ENCODE measurements at places on chromosomes 3 and 15. TPM values are rescaled to one million over a fixed set of nuclear protein-coding genes. Genes with fewer than 3 reads are reported as not detected.

GRCh38 chr15:97087006-97087741 is 756.7 kb downstream of the NR2F2 start:
- H3K4me3 ChIP-seq, result no peak overlapping the region
- no peaks in the 10 kb centered on the region for H3K36me3 ChIP-seq
- DNase-seq, result no peak
- no peak overlapping the region for H3K27ac ChIP-seq
- H3K27me3 ChIP-seq, result no peaks in the 10 kb centered on the region

DNA sequence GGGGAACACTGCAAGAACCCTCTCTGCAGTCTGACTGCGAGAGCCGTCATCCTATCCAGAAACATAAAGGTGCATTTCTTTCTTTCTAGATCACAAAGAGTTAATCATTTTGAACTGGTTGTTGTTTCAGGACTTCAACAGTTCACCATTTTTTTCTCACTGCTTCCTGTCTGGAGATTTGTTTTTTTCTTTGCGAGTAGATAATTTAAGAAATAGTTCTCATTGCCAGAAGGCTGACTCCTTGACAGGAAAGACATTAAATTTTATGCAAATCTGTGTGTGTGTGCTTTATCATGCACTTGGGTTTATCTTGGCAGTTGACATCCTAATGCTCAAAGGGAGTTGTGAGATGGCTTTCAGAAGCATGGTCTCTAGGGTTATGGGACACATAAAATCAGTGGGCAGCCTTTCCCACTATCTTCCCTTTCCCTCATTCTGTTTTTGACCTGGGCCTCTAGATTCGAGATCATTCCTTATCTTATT is 123.5 kb upstream of the TBL1XR1 start:
- H3K4me3 ChIP-seq, result no peak overlapping the region
- H3K27me3 ChIP-seq, result no peaks in the 10 kb centered on the region
- no peaks in the 10 kb centered on the region for H3K36me3 ChIP-seq
- H3K27ac ChIP-seq, result no peak overlapping the region

- H3K4me1 ChIP-seq, result no peaks in the 10 kb centered on the region
- DNase-seq, result peak; percentile 59
- H3K4me3 ChIP-seq, result no peak overlapping the region
- H3K27ac ChIP-seq, result no peak overlapping the region
- H3K27me3 ChIP-seq, result peaks cover 4% of the 10 kb centered on the region
These were observed 677.4 kb downstream of the SQOR start for GRCh38 chr15:46312133-46312740.

DNA sequence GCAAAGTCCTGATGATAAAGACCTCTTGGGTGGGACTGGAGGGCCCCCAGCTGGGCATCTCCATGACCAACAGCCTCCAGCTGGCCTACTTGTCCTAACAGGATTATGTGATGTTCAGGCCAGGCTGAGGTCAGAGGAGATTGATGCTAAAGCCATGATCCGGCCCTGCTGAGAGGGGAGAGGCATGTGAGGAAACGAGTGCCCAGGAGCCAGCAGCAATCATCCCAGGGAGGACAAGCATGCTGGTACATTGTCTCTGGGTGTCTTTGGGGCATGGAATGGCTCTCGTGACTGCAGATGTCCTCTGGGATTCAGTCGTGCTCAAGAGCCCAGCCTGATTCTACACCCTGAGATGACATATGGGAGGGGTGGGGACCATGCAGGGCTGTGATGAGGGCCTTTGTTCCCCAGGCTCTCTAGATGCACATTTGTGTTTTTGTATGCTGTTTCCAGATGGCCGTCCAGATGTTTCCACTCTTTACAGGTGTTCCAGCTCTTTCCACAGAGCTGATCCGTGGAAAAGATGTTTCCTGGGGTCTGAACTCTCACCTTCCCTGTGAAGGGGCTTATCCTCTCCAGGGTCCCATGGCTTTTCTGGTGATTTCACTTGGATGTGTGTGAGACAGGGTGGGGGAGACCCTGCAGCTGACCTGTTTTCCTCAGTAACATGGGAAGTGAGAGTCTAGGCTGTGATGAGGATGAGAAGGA is 20.2 kb downstream of the SLC24A1 start:
- DNase-seq, result no peak
- H3K4me1 ChIP-seq, result peaks cover 11% of the 10 kb centered on the region
- no peak overlapping the region for H3K4me3 ChIP-seq
- no peaks in the 10 kb centered on the region for H3K27me3 ChIP-seq

- H3K4me3 ChIP-seq, result no peak overlapping the region
- no peak for DNase-seq
- H3K36me3 ChIP-seq, result no peaks in the 10 kb centered on the region
- H3K27me3 ChIP-seq, result no peaks in the 10 kb centered on the region
- H3K4me1 ChIP-seq, result no peaks in the 10 kb centered on the region
These were observed 252.8 kb downstream of the IGSF11 start for GRCh38 chr3:118781839-118782238.

DNA sequence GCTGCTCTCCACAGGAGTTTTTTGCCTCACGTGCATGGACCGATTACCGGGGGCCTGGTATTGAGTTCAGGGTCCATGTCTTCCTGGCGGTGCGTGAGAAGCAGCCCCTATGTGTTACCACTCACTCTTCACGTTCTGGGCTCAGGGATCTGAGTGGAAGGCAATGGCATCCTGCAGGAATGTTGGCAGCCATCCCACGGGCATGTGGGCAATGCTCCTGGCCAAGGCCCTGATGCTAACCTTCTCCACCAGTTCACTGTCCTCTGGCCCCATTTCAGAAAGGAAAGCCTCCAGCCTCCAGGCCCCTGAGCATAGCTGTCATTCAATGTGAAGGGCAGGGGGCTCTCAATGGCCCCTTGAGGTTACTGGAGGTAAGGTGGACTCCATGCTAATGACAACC is 43.0 kb upstream of the KY start:
- H3K4me3 ChIP-seq, result no peak overlapping the region
- H3K4me1 ChIP-seq, result no peaks in the 10 kb centered on the region
- H3K27ac ChIP-seq, result no peak overlapping the region
- H3K27me3 ChIP-seq, result no peaks in the 10 kb centered on the region
- no peaks in the 10 kb centered on the region for H3K36me3 ChIP-seq

- H3K4me3 ChIP-seq, result no peak overlapping the region
- H3K36me3 ChIP-seq, result peaks cover 17% of the 10 kb centered on the region
- DNase-seq, result no peak
- H3K27me3 ChIP-seq, result no peaks in the 10 kb centered on the region
- H3K4me1 ChIP-seq, result no peaks in the 10 kb centered on the region
These were observed 68.7 kb downstream of the SUMF1 start for GRCh38 chr3:4398120-4398940.

DNA sequence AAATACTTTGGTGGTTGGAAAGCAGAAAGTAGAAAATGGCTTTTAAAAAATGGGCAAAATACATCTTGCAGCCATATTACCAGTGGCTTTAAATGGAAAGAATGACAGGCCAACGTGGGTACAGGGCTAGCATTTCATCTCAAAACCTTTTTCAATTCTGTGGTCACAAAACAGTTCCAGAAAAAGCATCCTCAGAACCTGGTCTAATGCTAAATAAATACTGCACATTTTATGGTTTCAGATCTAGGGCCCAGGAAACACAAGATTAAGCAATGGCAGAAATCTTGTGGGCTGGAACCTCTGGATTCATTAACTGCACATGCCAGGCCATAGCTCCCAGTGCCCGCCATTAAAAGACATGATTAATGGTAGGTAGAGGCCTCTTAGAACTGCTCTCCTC is 470.2 kb upstream of the RASGRP1 start:
- no peak overlapping the region for H3K4me3 ChIP-seq
- H3K4me1 ChIP-seq, result no peaks in the 10 kb centered on the region
- no peaks in the 10 kb centered on the region for H3K36me3 ChIP-seq
- no peak for DNase-seq
- H3K27ac ChIP-seq, result no peak overlapping the region

The EOMES gene
- total RNA-seq, result 1.9 TPM

The LMOD3 gene
- 0.12 TPM for total RNA-seq

The SLC28A1 gene
- not detected for total RNA-seq

DNA sequence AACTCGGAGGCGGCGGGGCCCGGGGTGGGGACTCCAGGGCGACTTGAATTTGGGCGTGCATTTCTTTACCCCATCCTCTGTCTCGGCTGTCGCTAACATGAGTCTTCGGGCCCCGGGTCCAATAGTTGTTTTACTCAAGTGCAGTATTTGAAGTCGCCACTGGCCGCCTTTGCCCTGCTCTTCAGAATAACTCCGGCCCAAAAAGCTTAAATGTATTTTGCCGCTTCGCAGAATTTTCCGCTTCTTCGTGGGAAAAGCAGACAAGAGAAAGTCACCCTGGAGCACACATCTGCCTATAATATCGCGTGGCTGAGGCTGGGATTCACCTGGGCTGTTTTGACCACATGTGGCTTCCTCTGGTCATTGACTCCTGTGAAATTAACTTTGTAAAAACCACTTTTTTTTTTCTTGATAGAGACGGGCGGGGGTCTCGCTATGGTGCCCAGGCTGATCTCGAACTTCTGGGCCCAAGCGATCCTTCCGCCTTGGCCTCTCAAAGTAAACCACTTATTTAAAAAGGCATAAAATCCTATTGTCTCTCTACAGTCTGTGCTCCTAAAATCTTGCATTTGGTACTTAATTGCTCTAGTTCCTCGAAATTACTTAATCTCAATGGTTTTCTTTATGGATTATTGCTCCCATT is 676 bp downstream of the CNOT10 start:
- no peaks in the 10 kb centered on the region for H3K36me3 ChIP-seq
- H3K4me3 ChIP-seq, result peak overlapping the region; percentile 90
- peak overlapping the region; percentile 86 for H3K27ac ChIP-seq
- H3K4me1 ChIP-seq, result peaks cover 20% of the 10 kb centered on the region
- no peaks in the 10 kb centered on the region for H3K27me3 ChIP-seq

GRCh38 chr15:54560417-54560816 is 582.2 kb downstream of the UNC13C start:
- no peaks in the 10 kb centered on the region for H3K4me1 ChIP-seq
- H3K27ac ChIP-seq, result no peak overlapping the region
- DNase-seq, result no peak
- no peaks in the 10 kb centered on the region for H3K27me3 ChIP-seq
- H3K4me3 ChIP-seq, result no peak overlapping the region

The VIPR1 gene
- 212 TPM for total RNA-seq

DNA sequence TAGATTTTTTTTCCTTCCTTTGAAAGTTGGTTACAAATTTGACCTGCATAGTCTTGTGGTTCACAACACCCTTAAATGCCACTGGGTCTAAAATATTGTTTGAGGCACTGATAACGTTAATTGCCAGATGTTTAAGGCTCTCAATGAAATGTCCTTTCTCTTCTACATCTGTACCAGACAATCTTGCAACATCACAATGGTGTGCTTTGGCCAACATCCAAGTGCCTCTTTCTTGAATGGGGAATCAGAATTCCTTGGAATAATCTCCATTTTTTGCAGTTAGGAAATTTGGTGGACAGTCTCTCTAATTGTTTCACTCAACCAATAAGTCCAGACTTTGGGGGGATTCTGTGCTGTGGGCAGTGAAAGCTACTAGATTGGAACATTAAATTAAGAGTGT is 26.0 kb upstream of the PEX5L start:
- H3K27ac ChIP-seq, result no peak overlapping the region
- no peaks in the 10 kb centered on the region for H3K27me3 ChIP-seq
- DNase-seq, result no peak
- no peaks in the 10 kb centered on the region for H3K36me3 ChIP-seq

The PTX3 gene
- total RNA-seq, result 3.2 TPM

- H3K27me3 ChIP-seq, result no peaks in the 10 kb centered on the region
- peak overlapping the region; percentile 15 for H3K27ac ChIP-seq
- DNase-seq, result no peak
- H3K4me3 ChIP-seq, result no peak overlapping the region
These were observed 59.0 kb downstream of the FRMD4B start for GRCh38 chr3:69326855-69327300.

GRCh38 chr3:89372456-89372855 is 265.0 kb downstream of the EPHA3 start:
- H3K4me3 ChIP-seq, result no peak overlapping the region
- no peak for DNase-seq
- H3K27ac ChIP-seq, result no peak overlapping the region
- no peaks in the 10 kb centered on the region for H3K4me1 ChIP-seq
- H3K36me3 ChIP-seq, result no peaks in the 10 kb centered on the region

- no peak for DNase-seq
- H3K27ac ChIP-seq, result no peak overlapping the region
- H3K4me1 ChIP-seq, result no peaks in the 10 kb centered on the region
- peaks cover 3% of the 10 kb centered on the region for H3K27me3 ChIP-seq
These were observed 158.9 kb downstream of the NUP210 start for GRCh38 chr3:13261104-13261830.

The PLCH1 gene
- total RNA-seq, result 14.0 TPM

DNA sequence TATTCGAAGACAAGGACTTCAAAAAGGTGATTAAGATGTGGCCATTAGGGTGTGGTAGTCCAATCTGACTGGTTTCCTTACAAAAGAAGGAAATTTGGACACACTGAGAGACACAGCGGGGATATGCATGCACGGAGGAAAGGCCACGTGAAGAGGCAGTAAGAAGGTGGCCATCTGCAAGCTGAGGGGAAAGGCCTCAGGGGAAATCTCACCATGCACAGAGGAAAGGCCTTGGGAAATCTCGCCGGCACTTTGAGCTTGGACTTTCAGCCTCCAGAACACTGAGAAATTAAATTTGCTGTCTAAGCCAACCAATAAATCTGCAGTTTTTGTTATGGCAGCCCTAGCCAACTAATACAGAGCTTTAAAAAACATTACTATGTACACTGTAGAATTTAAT is 78.8 kb downstream of the DLG1 start:
- H3K27ac ChIP-seq, result no peak overlapping the region
- no peaks in the 10 kb centered on the region for H3K36me3 ChIP-seq

DNA sequence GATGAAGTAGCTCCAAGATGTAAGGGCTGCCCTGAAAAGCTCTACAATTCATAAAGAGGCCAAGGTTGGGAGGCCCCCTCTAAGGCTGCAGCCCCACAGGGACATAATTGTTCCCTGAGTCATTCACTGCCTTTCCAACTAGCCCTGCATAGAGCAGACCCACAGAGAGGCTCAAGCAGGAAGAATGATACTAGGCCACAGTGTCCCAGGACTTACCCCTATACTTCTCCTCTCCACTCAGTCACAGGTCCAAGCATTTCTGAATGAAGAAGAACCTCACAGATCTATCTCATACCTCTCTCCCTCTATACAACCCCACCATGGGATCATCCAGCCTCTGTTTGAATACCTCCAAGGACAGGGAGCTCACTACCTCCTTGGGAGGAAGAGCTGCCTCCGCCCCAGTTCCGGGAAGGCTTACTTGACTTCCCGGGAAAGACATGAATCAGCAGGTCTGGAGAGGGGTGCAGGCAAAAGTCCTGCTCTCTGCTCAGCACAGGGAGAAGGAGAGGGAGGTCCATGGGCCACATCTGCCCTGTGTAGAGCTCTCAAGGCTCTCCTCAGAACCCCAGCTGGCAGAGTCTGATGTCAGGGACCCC is 6.9 kb upstream of the SKIC8 start:
- H3K36me3 ChIP-seq, result no peaks in the 10 kb centered on the region
- peaks cover 14% of the 10 kb centered on the region for H3K27me3 ChIP-seq
- peaks cover 6% of the 10 kb centered on the region for H3K4me1 ChIP-seq
- DNase-seq, result no peak
- H3K4me3 ChIP-seq, result no peak overlapping the region

GRCh38 chr15:77030928-77031375 is 36.0 kb downstream of the PSTPIP1 start:
- H3K4me1 ChIP-seq, result peaks cover 6% of the 10 kb centered on the region
- peaks cover 8% of the 10 kb centered on the region for H3K36me3 ChIP-seq
- H3K27ac ChIP-seq, result no peak overlapping the region
- no peak for DNase-seq
- no peaks in the 10 kb centered on the region for H3K27me3 ChIP-seq
- no peak overlapping the region for H3K4me3 ChIP-seq

Measured in lower lobe of right lung (tissue), 2 donors.